ENCODE measurements at places on chromosomes 11 and 22. TPM values are rescaled to one million over a fixed set of nuclear protein-coding genes. Genes with fewer than 3 reads are reported as not detected.

- DNase-seq, result no peak
Observed at GRCh38 chr22:19042285-19043120, 79.7 kb downstream of the DGCR2 start.

- DNase-seq, result no peak
Observed at GRCh38 chr11:494761-495536, 12.1 kb downstream of the RNH1 start.

DNA sequence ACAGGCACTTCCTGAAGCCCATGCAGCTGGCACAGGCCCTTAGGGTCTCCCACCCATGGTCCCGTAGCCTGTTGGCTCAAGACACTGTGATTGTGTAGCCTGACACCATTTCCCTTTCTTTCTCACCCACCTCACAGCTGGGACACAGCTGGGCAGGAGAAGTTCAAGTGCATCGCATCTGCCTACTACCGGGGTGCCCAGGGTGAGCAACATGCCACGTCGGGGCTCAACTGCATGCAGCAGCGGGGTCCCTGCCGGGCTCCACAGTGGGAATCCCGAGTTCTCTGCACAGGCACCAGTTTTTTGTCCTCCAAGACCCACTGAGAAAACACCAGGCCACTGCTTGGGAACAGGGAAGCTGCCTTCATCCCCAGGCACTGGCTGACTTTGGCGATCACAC, 10.6 kb downstream of the RAB36 start:
- DNase-seq, result no peak

DNA sequence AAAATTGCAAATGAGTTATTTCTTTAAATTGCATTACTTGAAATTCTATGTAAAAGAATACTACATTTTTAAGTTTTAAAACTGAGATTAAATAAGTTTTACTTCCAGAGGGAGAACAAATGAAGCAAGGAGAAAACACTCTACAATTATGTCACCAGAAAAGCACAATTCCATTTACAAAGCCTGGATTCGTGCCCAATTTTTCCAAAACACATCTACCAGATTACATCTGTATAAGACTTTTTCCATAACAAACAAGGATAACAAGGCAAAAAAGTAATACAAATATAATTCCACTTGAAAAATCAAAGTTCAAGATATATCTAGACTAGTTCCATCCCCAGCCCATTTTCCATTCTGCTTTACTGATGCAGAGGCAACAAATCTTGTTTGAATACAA, 40.5 kb downstream of the MTMR2 start:
- DNase-seq, result no peak

GRCh38 chr22:17108256-17109112, 12.7 kb downstream of the TMEM121B start:
- no peak for DNase-seq

Gene C22orf31
- polyA plus RNA-seq, result 1.7 TPM

DNA sequence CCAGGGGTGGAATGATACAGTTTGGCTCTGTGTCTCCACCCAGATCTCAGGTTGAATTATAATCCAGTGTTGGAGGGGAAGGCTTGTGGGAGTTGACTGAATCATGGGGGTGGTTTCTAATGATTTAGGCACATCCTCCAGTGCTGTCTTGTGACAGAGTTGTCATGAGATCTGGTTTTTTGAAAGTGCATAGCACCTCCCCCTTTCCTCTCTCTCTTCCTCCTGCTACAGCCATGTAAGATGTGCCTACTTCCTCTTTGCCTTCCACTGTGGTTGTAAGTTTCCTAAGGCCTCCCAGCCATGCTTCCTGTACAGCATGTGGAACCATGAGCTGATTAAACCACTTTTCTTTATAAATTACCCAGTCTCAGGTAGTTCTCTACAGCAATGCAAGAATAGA, 45.1 kb downstream of the THAP12 start:
- DNase-seq, result no peak

Gene SH3BP1
- polyA plus RNA-seq, result 19.7 TPM

GRCh38 chr11:48081151-48082010, 101.0 kb downstream of the PTPRJ start:
- no peak for DNase-seq

Gene GRAP2
- 1.2 TPM for polyA plus RNA-seq

GRCh38 chr11:70381872-70382861, 16.2 kb upstream of the CTTN start:
- no peak for DNase-seq

- no peak for DNase-seq
Observed at GRCh38 chr11:31805629-31806185, 5.4 kb downstream of the PAX6 start.

DNA sequence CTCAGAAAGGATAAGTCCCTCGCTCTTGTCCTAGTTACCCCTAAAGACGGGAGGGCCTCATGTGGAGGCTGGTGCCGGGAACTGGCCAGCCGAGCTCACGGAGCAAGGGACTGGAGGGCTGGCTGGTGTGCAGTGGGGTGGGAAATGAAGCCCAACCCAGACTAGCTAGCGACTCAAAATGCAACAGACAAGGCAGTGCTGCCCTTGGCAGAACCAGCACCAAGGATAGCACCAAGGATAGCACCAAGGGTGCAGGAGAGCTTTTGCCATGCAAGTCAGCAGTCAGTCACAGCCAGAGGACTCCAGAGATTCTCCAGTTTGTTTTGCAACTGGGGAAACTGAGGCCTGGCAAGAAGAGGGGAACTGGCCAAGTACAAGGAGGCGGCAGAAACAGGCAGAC, 6.5 kb upstream of the BATF2 start:
- DNase-seq, result no peak

Gene MS4A15
- not detected for polyA plus RNA-seq

Gene FXYD2
- 530 TPM for polyA plus RNA-seq

- peak; percentile 45 for DNase-seq
Observed at GRCh38 chr11:66429983-66430602, 8.6 kb downstream of the MRPL11 start.

Gene OR2AT4
- polyA plus RNA-seq, result 0.01 TPM

All from renal pelvis (tissue), 12 donors.